ENCODE measurements at places on chromosomes 2 and 18.

DNA sequence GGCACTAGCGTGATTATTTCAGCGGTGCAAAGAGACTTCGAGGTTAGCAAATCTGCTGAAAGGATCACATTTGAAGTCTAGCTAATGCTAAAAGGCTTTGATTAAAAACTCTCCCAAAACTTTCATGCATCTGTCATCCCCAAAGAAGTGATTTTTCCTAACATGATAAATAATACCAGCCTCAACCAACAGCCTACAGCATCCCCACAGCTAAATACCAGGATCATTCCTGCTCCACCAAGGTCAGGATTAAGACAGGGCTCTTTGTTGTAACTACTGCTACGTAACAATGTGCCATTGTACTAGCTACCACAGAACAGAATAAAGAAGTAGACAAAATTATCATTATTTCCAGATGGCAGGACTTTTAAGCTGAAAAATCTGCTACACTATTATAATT lies 1.6 kb downstream of the OR6B3 start:
- DNase-seq: no peak

DNA sequence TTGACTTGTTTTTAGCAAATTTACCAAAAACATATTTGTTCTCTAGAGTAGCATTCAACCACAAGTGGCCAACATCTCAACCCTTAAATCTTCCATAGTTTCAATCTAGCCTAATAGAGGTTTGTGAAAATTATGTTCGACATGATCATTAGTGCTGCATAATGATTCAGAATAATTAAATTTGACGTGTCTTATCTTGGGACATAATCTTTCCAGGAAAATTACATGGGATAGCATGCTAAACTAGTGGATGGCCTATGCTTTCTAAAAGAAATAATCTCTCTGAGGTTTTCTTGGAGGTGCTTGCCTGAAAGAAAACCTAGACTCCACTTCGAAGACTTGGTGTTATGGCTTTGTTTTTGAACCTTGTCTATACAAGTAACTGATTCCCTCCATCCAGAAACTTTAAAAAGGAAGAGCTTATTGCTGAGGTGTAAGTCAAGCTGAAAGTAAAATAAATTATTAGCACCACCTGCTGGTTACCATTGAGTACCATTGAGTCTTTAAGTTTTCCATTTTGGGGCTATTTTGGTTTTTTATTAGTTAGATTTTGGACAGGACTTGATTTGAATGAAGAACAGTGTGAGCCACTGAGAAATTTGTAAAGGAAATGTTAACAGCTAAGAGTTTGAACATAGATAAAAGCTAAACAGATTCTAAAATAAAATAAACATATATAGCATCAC lies 32.7 kb downstream of the COX7A2L start:
- DNase-seq: no peak

DNA sequence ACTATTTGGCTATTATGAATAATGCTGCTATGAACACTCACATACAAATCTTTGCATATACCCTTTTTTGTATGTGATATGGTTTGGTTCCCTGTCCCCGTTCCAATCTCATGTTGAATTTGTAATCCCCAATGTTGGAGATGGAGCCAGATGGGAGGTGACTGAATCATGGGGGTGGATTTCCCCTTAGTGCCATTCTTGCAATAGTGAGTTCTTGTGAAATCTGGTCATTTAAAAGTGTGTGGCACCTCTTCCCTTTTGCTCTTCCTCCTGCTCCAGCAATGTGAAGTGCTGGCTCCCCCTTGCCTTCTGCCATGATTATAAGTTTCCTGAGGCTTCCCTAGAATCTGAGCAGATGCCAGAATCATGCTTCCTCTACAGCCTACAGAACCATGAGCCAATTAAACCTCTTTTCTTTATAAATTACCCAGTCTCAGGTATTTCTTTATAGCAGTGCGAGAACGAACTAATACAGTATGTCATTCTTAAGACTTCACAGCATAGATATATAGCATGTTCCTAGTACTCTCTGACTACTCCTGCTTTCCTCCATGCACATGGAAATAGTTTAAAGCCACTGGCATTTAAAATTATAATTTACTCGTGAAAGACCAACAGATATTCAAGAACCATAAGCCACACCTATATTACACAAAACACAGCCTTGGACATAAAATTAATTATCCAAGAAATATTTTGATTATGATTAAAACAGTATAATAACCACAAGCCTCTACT lies 75.2 kb downstream of the COBLL1 start:
- no peak for DNase-seq

DNA sequence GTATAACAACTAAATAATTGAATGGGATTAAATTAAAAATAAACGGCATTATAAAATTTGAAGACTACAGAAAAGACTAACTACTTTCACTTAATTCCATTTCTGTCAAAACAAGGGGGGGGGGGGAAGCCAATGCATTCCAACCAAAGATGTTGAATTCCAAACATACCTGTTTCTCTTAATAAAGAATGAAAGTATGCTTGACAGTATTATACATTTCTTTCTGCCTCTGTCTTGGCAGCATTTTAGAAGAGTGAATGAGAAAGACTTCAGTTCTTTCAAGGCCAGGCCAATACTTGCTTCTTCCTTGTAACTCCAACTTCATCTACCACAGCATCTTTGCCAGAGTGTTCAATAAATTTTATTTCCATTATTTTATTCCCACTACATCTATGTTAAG lies 65.9 kb downstream of the PDE11A start:
- DNase-seq: no peak

DNA sequence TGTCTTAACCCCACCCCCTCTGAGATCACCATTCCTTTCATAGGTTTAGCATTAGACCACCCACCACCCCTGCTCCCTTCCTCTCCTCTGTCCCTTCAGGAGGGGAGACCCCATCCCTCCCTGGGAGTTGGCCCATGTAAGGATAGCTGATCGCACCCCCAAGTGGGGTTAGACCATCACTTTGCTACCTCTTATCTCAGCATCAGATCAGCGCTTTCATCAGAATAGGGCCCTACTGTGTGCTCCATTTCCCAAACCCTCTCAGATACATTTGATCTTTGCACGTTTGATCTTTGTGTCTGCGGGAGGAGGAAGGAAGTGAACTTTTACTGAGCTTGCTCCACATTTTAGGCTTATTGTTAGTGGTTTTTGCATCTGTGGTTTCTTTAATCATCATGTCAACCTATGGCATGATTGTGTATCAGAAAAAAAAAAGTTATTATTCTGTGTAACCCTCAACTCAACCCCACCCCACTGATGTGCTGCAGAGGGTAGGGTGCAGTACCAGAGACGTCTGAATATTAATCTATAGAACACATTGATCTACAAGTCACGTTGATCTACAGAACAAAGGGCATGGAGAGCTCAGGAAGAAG lies 81.2 kb downstream of the PDCL3 start:
- DNase-seq: no peak

DNA sequence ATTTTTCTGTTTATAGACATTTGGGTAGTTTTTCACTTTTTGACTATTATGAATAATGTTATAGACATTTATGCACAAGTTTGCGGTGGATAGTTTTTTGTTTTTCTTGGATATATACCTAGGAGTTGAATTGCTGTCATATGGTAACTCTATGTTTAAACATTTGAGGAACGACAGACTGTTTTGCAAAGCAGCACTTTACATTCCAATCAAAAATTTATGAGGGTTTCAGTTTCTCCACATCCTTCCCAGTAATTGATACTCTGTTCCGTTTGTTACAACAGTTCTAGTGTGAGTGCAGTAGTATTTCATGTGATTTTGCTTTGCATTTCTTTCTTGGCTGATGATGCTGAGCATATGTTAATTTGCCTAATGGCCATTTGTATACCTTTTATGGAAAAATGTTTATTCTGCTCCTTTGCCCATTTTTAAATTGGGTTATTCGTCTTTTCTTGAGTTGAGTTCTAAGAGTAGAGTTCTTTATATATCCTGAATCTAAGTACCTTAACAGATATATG lies 617.3 kb upstream of the LRATD1 start:
- no peak for DNase-seq

GRCh38 chr2:200756618-200757321 lies 54.9 kb upstream of the BZW1 start:
- no peak for DNase-seq

DNA sequence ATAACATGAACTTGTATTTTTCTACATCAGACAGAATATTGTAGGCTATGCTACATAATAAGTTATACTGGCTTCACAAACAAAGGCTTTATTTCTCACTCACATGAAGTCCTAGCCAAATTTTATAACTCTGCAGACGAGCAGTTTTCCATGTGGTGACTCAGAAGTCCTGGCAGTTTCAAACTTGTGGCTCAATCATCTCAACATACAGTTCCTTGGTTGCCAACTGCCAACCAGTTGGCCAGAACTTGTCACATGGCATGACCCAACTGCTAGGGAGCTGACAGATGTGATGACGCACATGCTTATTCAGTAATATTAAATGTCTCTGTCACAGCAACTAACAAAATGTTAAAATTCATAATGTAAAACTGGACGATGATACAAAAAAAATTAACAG lies 63.8 kb upstream of the ZC3H15 start:
- DNase-seq: no peak

- DNase-seq: no peak
Measured at GRCh38 chr2:28413152-28413898, 20.7 kb downstream of the FOSL2 start.

GRCh38 chr2:96955762-96956161 lies 30.6 kb downstream of the FAM178B start:
- no peak for DNase-seq

- DNase-seq: no peak
Measured at GRCh38 chr18:77949355-77949973, 699.8 kb downstream of the GALR1 start.

GRCh38 chr18:55464581-55464980 lies 123.4 kb downstream of the TCF4 start:
- no peak for DNase-seq

- DNase-seq: no peak
Measured at GRCh38 chr2:190513877-190514276, 20.6 kb downstream of the NEMP2 start.

DNA sequence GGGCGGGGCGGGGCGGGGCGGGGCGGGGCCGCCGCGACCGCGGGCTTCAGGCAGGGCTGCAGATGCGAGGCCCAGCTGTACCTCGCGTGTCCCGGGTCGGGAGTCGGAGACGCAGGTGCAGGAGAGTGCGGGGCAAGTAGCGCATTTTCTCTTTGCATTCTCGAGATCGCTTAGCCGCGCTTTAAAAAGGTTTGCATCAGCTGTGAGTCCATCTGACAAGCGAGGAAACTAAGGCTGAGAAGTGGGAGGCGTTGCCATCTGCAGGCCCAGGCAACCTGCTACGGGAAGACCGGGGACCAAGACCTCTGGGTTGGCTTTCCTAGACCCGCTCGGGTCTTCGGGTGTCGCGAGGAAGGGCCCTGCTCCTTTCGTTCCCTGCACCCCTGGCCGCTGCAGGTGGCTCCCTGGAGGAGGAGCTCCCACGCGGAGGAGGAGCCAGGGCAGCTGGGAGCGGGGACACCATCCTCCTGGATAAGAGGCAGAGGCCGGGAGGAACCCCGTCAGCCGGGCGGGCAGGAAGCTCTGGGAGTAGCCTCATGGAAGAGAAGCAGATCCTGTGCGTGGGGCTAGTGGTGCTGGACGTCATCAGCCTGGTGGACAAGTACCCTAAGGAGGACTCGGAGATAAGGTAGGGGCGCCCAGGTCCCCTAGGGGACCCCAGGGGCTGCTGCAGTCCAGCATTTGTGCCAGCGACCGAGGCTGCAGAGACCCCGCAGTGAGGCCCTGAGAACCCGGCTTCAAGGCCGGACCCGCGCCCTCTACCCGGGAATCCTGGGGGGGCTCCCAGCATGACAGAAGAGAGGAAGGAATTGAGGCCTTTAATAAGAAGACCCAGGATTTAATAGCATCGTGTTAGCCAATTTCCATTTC lies at the start of gene KHK:
Gene KHK, plus strand, starts transcription at position 49 of the 870 bp plus-strand sequence. Its CDS starts 488 bp downstream, at position 537.
- no peak for DNase-seq

DNA sequence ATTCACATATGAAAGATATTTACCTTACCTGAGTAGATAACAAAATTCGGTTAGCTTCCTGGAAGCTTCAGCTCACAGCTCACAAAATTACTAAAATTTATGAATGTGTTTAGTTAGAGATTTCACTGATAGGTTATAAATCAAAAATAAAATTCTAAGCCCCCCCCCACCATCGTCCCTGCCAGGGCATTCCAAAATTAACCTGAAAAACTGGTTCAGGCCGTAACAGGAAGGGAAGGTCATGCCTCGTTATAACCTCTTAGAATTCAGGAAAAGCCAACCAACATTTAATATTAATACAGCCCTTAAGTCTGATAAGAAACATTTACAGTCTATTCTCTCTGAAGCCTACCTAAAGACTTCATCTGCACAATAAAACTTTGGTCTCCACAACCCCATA lies 48.9 kb downstream of the COX7A2L start:
- no peak for DNase-seq

- no peak for DNase-seq
Measured at GRCh38 chr2:105582952-105583660, 161.6 kb upstream of the NCK2 start.

DNA sequence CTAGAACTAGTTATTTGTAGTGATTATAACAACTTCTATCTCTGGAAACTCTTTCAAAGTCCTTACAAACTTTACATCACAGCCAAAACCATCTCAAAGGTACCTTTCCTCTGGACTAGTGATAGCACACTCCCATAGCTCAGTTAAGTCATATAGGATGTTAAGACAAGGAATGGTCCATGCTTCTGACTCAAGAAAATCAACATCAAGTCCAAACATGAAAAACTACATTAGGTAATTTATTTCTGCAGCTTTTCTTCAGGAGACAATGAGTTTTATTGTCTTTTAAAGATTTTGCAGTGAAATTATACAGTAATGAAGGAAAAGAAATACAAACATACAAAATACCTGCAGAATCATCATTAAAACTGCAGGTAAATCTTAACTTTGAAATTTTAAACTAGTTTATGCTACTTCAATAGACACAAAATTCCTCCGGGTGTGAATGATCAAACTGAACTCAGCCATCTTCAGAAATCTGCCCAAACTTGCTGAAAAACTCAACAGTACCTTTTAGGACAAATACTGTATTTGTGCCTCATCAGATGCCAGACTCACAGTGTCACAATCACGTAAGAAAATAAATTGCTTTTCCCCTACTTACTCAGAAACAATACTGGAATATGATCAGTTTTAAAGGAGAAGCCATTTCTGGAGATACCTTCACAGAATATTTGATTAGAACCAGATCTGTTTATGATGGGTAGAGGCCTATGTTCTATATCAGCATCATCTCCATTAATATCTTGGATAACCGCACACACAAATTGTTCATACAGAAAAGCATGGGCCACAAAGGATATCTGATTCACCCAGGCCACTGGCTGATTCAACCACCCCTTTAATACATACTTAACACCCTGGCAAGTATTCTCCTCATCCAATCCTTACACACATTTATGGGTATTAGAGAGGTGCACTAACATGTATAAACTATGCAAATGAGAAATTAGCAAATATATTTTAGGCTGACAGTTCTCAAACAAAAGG lies 2.6 kb downstream of the TMEM131 start:
- DNase-seq: no peak

DNA sequence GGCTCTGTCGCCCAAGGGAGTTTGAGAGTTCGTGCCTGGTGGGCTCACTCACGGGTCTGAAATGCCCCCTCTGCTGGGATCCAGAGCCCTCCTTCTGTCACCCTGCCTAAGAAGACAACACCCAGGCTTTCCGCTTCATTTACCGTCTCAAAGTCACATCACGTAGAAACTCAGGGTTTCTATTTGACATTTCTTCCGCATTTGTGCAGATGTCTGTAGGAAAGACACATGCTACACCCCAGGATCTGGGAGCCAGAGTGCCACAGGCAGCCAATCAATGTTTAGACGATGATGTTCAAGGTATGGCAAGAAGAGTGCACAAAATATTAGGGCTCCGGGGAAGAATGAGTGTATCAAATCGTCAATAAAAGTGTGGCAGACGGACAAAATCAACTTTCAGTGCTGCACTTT lies 24.4 kb upstream of the ACKR3 start:
- DNase-seq: no peak

- no peak for DNase-seq
Measured at GRCh38 chr18:75538727-75539126, 111.2 kb upstream of the SMIM21 start.
